Caudate nucleus (tissue), 63 donors: ENCODE measurements at places on chromosomes 2 and 18.

DNA sequence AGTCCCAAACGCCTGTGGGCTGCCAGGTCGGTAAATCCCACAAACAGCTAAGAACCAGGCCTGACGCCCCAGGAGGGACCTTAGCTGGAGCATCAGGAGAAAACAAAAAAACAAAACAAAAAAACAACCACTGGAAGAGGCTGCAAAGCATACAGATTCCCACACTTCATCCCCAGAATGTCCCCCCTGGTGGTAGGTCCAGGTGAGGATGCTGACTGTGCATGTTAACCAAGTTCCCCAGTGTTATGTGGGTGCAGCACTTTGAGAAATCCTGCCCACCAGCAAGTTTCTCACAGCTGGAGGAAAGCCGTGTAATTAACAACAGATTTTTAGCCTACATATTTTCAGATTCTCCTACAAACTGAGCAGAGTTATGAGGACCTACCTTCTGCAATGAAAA lies 15.1 kb downstream of the ST3GAL5 start:
- no peak for DNase-seq

- DNase-seq, result no peak
These were observed 2.4 kb downstream of the FHL2 start for GRCh38 chr2:105396254-105397024.

DNA sequence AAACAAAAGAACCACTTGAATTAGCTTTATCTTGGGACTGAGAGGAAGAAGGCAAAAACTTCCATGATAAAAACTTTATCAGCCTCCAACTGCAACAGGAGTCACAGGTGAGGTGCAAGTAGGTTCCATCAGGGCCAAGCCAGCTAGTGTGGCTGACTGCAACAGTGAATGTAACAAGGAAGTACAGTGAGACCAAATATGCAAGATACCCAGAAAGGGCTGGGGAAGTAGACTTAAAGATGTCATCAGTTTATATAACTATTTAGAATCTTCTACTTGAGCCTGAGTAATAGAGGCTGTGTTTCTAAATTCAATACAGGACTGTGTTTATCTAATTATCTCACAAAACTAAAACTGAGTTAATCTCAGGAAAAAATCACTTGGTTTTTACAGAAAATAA lies 14.8 kb downstream of the PLEKHM3 start:
- no peak for DNase-seq

DNA sequence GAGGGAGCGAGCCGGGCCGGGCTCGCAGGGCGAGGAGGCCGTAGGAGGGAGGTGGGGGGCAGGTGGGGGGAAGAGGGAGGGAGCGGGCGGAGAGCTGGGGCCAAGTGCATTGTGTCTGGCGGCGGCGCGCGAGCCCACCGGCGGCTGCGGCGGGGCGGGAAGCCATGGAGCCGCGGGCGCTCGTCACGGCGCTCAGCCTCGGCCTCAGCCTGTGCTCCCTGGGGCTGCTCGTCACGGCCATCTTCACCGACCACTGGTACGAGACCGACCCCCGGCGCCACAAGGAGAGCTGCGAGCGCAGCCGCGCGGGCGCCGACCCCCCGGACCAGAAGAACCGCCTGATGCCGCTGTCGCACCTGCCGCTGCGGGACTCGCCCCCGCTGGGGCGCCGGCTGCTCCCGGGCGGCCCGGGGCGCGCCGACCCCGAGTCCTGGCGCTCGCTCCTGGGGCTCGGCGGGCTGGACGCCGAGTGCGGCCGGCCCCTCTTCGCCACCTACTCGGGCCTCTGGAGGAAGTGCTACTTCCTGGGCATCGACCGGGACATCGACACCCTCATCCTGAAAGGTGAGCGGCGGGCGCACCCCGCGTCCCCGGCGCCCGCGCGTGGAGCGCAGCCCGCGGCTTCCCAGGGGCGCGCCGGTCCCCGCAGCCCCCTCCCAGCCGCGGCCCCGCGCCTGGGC lies at the start of gene TMEM178A:
Gene TMEM178A (plus strand): TSS at position 107 of the 680 bp plus-strand sequence. CDS start 58 bp downstream, at position 165.
- DNase-seq, result no peak

DNA sequence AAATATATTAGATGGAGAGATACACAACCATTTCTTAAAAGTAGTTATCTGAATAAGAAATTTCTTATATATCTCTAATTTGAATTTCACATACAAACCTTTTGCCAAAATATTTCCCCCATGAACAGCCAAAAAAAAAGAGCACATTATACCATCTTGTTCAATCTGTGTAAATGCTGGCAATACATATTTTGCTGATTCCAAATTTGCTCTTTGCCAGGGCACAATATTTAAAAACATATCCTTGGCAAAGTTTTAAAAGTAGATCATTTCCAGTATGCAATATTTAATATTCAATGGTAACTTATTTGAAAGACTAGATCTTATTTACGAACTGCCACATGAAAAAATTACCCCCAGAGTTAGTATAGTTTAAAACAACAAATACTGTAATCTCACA lies 204.2 kb downstream of the CBLN2 start:
- DNase-seq, result no peak

GRCh38 chr2:56589835-56590234 lies 406.0 kb downstream of the CCDC85A start:
- DNase-seq, result no peak

DNA sequence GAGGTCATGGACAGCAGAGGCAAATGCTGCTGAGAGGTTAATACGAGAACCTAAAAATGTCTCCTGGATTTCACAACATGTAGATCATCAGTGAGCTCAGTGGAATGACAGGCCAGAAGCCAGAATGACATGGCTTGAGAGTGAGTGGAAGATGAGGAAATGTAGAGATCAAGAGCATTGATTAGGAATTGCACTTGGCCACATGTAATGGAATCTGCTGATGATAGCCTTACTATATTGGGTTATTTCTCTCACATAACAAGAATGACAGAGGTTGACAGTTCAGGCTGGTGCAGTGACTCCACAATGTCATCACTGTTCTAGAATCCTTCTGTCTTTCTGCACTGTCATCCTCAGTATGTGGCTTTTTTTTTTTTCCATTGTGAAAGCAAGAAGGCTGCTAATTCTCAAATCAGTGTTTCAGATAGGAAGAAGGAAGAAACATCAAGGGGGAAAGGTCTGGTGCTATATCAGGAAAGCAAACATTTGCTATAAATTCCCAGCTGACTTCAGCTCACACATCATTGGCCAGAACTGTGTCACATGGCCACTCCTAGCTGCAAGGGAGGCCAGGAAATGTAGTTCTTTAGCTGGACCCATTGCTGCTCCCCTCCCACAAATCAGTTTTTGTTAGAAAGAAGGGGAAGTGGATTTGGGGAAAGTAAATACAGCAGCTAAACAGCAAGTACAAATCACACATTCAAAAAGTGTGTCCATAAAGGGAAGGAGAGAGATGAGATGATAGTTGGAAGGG lies 127.2 kb downstream of the FAM161A start:
- DNase-seq, result no peak

GRCh38 chr2:234881413-234882241 lies 70.2 kb upstream of the SH3BP4 start:
- peak; percentile 88 for DNase-seq

GRCh38 chr2:26618611-26619010 lies 22.6 kb downstream of the CIB4 start:
- DNase-seq, result no peak

DNA sequence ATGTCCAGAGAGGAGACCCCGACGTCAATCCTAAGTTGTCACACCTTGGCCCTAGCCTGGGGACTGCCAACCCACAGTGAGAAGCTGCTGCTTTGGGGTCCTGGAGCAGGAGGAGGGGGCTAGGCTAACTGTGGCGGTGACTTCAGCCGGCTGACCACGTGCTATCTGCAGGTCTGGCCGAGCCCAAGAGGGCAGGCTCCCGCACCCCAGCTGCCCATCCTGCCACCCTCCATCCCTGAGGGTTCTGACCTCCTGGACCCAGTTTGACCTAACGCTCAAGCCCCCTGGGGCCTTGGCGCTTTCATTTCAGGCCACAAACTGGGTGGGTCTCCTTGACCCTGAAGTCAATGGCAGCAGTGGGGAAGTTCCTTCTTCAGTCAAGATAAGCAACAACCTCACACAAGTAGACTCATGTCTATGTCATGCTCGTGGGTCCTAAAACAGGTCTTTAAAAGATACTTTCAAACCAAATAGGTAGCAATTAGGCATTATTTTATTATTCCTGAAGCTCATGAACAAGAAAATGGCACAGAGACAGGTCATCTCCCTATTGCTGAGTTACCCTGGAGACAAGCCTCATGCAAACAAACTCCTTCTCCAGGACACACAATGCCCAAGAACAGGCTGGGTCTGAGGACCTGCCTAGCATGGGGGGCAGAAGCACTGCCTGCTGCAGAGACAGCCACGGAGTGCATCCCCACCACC lies 2.3 kb downstream of the HES6 start:
- no peak for DNase-seq

GRCh38 chr18:79570266-79571201 lies 109.1 kb upstream of the CTDP1 start:
- DNase-seq, result no peak

DNA sequence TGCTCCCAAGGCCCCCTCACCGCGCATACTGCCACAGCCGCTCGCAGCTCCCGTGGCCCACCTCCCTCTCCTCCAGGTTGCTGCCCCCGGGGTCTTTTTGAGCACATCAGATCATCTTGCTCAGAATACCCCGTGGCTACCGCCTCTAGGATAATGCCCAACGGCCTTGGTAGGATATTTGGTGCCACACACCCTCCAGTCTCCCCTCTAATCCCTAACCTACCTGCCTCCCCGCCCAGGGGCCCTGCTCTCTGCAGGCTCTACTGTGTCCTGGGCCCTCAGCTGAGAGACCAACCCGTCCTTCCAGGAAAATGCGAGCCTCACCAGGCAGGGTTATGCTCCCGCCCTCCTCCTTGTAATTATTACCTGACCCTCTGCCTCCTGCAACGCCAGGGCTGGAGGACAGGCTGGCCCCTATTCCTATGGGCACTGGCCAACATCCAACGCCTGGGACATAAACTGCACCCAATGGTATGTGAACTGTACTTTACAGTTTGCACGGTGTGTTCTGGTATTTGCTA lies 1.5 kb upstream of the MTCL1 start:
- no peak for DNase-seq

GRCh38 chr2:197168705-197169104 lies 141.9 kb downstream of the ANKRD44 start:
- DNase-seq, result peak; percentile 35

DNA sequence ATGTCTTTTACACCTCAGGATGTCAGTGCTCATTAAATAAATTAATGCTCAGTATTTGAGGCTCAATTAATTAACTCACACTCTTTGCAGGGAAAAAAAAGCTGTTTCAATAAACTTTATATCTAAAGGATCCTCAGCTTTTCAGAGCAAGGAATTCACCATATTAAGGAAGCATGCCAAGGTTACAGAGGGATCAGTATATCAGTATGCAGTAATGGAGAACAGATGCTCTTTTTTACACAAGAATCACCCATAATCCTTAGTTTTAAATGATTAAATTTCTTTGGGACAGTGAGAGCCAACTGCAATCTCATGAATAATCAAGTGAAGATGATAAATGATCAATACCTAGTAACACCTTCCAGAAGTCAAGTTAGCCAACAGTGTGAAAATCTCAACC lies 14.9 kb upstream of the LCT start:
- no peak for DNase-seq

- no peak for DNase-seq
These were observed 69.0 kb downstream of the RAB3GAP1 start for GRCh38 chr2:135121016-135121657.

- no peak for DNase-seq
These were observed 52.8 kb upstream of the HAAO start for GRCh38 chr2:42844901-42845821.

- no peak for DNase-seq
These were observed at the start of gene TGFBRAP1 for GRCh38 chr2:105329561-105330495. TGFBRAP1 (minus strand) TSS chr2:105329735; CDS start chr2:105308301, 21,434 bp downstream.

GRCh38 chr2:108621687-108622681 lies 87.7 kb downstream of the LIMS1 start:
- no peak for DNase-seq

DNA sequence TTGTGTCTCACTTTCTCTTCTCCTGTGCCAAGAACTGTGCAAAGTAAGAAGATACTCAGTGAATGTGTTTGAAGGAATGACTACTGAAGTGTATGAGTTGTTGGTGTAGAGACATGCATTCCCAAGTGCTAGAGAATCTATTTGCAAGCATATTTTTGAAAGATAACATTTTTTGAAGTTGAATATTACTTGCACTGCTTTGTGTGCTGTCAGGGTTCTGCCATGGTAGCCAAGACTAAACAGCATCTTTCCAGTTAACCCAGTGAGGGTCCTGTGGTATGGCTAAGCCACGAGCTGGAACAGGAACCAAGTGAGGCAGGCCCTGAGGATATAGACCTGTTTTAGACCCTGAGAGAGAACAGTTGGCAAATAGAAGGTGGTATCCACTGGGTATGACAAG lies 35.2 kb upstream of the EFEMP1 start:
- DNase-seq, result no peak

- DNase-seq, result no peak
These were observed 98.0 kb upstream of the ITGA6 start for GRCh38 chr2:172329416-172329773.

GRCh38 chr2:158015428-158016076 lies 86.1 kb upstream of the UPP2 start:
- no peak for DNase-seq

GRCh38 chr2:16006537-16007166 lies 66.3 kb downstream of the MYCN start:
- no peak for DNase-seq

- no peak for DNase-seq
These were observed 304.2 kb downstream of the EPHA4 start for GRCh38 chr2:221267773-221268425.

GRCh38 chr2:162343492-162343823 lies 474 bp upstream of the GCA start:
- DNase-seq, result no peak

GRCh38 chr2:75540994-75541393 lies 19.7 kb downstream of the EVA1A start:
- no peak for DNase-seq

- DNase-seq, result no peak
These were observed 27.4 kb downstream of the APCDD1 start for GRCh38 chr18:10481831-10482230.

DNA sequence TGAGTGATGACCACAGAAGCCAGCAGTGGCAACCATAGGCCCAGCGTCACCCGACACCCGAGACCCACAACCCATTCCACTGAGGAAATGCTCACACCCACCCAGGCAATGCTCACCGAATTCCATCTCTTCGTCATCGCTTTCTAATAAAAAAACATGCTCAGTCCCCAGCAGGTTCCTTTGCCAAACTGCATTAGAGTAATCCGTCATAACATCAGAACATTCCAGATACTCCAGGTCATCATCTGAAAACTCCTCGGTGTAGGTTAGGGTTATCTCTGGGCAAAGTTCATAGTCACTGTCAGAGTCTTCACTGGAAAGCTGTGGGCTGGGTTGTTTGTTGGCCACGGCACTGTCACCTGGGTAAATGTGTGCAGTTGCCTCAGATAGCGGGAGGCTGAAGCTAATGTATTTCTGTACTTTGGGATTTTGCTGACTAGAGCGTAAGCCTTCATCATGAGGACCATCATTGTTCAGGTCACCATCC lies 49.3 kb downstream of the ALPK2 start:
- DNase-seq, result no peak

- no peak for DNase-seq
These were observed 12.2 kb downstream of the ROCK1 start for GRCh38 chr18:21099442-21099841.

GRCh38 chr2:79713131-79713785 lies 200.4 kb downstream of the CTNNA2 start:
- no peak for DNase-seq
